ENCODE measurements at places on chromosomes 3 and 15.

DNA sequence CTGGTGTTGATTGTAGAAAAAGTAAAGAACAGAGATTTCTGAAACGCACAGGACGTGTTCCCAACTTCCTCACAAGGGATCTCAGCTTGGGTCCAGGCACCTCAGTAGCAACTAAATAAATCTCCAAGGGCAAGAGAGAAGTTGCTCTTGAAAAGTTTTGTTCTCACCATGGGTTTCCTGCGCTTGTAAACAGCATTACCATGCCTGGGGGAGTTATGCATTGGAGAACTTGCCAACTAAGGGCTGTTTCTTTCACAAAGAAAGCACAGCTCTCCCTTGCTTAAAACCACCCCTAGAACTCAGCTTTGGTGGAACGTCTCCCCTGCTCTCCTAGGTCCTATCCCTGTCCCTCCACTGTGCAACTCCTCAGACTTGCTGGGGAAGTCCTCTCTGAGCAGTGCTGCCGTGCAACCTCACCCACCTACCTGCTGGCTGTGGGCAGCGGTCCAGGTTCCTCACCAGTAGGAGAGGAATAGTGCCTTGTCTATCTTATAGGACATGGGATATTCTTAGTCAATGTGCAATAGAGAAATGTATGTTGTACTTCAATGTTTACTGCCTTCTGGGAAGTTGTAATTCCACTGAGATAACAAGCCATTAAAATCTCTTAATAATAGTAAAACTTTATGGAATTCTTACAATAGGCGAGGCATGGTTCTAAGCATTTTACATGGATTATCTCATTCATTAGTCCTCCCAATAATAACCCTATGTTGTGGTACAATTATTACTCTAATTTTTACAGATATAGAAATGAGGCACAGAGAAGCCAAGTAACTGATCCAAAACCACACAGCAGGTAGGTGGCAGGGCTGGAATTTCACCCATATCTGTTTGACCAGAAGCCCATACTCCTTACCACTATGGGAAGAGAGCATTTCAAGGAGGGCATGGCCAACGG lies 51.5 kb downstream of the UMPS start:
- no peak for DNase-seq

- no peak for DNase-seq
Observed at GRCh38 chr3:38171622-38172021, 6.3 kb downstream of the OXSR1 start.

GRCh38 chr3:55357796-55358195 lies 129.3 kb downstream of the WNT5A start:
- no peak for DNase-seq

DNA sequence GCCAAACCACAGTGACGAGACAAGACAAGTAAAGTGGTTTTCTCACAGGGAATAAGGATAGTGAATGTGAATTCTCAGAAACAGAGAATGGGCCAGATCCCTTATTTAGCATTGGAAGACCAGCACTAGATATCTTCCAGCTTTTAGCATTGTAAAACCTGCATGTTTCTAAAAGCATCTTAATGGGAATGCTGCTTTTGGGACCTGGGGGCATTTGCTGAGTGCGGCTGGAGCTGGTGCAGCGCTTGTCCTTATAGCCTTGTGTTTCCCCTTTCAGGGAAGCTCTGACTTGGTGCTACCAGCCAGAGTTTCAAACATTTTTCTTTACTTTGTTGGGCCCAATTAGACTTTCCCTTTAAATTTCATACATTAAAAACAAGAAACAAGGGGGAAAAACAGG lies 52.9 kb downstream of the CLSTN2 start:
- no peak for DNase-seq

DNA sequence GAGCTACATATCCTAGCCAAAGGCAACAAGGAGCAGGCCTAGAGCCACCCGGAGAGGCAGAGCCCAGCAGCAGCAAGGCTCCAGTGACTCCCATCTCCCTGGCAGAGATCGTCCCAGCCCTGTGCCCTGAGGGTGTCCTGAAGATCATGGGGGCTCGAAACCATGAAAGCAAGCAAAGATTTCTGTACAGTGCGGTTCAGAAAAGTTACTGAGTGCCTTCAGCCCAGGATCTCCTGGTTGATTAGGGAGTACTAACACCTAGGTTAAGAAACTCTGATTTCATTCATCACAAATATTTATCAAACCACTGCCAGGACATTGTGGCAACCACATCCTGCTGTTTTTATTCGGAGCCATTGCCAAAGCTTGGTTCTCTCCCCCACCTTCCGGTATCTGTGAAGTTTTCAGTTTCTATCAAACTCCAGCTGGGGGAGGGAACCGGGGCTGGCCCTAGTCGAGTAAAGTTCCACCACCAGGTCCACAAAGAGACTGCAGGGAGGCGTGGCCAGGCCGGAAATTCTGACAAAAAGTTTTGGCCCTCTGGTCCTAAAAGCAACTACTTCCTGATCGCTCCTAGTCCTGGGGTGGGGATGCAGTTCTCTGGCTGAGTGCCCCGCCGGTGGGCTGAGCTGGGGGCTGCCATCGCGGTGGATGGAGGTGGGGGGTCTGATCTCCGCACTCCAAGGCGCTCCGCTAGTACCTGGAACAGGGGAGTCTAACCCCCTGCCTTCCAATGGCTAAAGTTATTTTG lies 1.2 kb downstream of the RAB43 start:
- peak; percentile 74 for DNase-seq

GRCh38 chr3:83524901-83525300 lies 1433.9 kb upstream of the CADM2 start:
- DNase-seq = no peak

DNA sequence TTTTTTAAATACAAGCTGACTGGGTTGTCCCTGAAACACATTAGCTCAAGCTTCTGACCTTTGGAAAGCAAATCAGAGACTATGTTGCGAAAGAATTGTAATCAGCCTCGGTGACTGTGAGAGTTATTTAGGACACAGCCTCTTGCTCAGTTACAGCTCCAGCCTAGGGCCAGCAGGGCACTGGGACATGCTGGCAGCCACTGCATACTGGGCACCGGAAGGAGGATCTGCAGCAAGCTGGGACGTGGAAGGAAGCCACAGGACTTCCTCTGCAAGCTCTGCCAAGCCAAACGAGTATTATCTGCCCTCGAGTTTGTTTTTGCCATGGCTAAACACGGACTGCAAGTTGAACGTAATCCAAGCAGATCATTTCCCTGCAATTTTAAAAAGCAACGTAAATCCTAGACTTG lies 24.4 kb upstream of the COPG1 start:
- DNase-seq = no peak

DNA sequence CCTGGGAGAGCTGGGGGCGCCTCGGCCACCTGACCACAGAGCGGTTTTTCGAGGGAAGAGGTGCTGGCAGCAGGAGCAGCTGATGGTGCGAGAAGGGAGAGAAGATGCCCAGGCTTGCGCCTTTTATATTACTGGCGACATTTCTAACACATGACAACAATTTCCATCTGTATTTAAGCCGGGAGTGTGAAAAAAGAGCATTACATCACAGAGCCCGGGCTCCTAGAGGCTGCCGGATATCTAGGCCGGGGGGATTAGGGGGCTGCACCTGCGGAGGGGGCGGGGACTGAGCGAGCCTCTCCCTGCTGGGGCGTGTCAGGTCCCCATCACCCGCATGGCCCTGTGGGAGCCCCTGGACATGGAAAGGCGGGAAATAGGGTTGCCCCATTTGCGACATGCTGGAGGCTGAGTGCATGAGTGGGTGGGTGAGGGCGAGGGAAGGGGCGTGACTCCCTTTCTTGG lies 440.7 kb downstream of the MAGI1 start:
- DNase-seq = no peak

- DNase-seq = no peak
Observed at GRCh38 chr15:36156879-36157427, 422.5 kb upstream of the CDIN1 start.

- DNase-seq = no peak
Observed at GRCh38 chr15:49199666-49200065, 29.6 kb downstream of the GALK2 start.

GRCh38 chr15:67854358-67854757 lies 14.5 kb upstream of the RNU6-1 start:
- DNase-seq = no peak

- DNase-seq = peak; percentile 59
Observed at GRCh38 chr3:96814651-96815567, 515 bp downstream of the EPHA6 start.

- no peak for DNase-seq
Observed at GRCh38 chr3:81041331-81041730, 720.1 kb downstream of the GBE1 start.

DNA sequence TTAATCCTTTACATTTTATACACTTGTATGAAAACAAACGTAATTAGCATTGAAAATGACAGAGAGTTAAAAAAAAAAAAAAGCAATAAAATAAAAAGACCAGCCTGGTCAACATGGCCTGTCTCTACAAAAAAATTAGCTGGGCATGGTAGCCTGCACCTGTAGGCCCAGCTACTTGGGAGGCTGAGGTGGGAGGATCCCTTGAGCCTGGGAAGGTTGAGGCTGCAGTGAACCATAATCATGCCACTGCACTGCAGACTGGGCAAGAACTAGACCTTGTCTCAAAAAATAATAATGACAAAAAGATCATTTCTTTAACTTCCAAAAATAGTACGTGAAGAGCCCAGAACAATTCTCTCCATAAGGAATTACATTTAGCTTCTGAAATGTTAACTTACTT lies 1.9 kb downstream of the SSR3 start:
- no peak for DNase-seq

DNA sequence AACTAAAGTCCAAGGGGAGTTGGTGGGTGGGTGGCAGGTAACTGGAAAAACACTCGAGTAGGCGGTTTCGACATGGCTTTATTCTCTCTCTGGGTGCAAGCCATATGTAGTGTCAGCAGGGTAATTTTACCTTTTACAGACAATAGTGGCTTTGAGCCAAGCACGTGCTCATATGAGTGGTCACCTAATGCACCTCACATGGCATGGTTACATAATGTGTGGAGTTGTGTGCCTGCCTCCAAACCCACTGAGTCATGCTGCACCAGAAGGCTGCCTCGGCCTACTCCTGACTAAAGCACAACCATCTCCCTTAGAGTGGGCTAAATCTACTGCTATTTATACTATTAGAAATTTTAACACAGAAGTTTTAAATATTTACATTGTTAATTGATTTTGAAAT lies 16.5 kb downstream of the CCRL2 start:
- no peak for DNase-seq

- no peak for DNase-seq
Observed at GRCh38 chr15:88932271-88932874, 19.2 kb upstream of the MFGE8 start.

GRCh38 chr3:169133178-169134161 lies 530.0 kb downstream of the MECOM start:
- no peak for DNase-seq

GRCh38 chr3:89179355-89180001 lies 72.1 kb downstream of the EPHA3 start:
- no peak for DNase-seq

GRCh38 chr3:123090728-123091531 lies 24.1 kb downstream of the PDIA5 start:
- no peak for DNase-seq

- no peak for DNase-seq
Observed at GRCh38 chr3:165503825-165504224, 307.6 kb upstream of the SLITRK3 start.

DNA sequence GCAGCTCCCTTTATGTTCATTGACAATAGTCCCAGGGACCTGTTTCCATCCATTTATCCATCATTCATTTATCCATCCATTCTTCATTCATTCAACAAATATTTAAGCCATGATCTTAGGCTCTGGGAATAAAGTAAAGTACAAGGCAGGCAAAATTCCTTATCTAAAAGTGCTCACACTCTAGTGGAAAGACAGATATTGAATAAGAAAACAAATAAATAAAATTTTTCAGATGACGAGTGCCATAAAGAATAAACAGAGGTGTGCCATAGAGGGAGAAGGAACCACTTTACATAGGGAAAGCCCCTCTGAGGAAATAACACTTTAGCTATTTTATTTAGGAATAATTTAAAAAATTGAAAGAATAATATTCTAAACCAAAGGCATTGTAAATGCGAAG lies 76.2 kb downstream of the COL8A1 start:
- no peak for DNase-seq

DNA sequence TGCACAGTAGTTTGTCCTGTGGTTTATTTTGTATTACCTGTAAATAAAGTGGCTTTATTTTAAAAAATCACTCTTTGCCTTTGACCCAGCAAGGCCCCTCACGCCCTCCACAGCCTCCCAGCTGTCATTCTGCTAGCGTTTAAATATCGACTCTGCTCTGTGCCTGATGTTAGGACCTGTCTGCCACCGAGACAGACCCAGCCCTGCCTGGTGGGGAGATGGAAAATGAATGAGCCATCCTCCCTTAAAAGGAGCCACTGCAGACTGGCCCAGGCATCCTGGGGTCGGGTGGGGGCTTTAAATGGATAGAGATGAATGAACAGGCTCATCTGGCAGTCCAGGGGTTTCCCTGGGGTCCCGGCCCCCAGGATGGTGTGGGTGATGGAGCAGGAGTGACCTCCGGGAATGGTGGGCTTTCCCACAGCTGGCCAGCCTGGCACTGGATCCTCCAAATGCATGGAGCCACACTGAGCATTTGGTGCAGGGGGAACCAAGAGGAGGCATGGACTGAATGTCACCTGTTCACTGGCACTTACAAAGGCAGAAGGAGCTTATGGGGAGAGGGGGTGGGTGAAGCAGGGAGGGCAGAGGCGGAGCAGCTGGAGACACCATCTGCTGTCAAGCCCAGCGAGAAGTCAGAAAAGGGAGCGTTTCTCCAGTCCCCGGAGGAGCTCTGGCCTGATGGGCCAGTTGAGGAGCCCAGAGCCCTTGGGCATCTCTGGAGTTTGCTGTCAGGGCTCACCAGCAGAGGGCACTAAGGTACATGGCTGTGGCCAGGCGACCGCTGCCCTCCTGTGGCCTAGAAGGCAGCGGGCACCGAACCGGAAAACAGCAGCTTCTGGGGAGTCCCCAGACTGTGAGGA lies 11.9 kb downstream of the GRM2 start:
- DNase-seq = no peak

GRCh38 chr15:71223516-71223915 lies 108.2 kb downstream of the THSD4 start:
- DNase-seq = no peak

Data from right kidney (tissue), 9 donors.